ENCODE measurements at places on chromosomes 5 and 9. TPM values are rescaled to one million over a fixed set of nuclear protein-coding genes. Genes with fewer than 3 reads are reported as not detected.
A peak's percentile ranks its signal among the peaks of the same experiment; 100 is the strongest.

- no peak for DNase-seq
Observed at GRCh38 chr5:52517667-52518066, 270.0 kb upstream of the ITGA1 start.

DNA sequence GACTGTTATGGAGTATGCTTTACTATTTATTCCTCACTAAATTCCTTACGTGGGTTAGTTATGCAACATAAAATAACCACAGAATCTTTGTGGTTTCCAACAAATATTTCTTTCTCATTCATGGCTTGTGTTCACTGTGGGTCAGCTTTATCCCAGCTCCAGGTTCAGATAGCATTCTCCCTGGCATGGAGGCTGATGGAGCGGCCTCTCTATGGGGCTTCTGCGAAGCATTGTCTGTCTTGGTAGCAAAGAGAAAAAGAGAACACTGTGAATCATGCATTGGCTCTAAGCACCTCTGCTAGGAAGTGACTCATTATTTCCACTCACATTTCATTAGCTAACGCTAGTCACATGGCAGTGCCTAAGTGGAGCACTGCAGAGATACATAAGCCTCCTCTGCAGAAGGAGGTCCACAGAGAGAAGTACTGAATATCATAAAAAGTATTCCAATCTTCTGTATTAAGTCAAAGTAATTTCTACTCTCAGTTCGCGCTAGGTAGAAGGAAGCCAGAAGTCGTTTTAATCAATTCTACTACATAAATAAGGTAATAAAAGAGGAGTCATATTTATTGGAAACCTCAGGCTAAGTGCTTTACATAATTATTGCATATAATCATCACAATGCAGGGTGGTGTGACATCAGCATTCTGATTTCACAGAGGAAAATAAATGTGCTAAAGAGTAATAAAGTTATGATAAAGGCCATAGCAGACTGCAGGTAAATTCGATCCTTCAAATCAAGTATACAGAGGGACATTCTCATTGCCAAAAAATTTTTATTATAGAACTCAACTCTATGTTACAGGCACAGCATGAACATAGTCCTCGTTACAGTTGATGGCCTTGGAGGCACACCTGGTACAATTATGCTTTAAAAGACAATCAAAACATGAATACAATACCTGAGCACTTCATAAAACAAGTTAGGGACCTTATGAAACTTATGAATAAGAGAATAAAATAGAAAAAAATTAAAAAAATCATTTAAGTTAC lies 531.1 kb downstream of the CETN3 start:
- DNase-seq, result peak; percentile 33

GRCh38 chr5:178310130-178310865 lies 77.7 kb upstream of the PHYKPL start:
- DNase-seq, result no peak

DNA sequence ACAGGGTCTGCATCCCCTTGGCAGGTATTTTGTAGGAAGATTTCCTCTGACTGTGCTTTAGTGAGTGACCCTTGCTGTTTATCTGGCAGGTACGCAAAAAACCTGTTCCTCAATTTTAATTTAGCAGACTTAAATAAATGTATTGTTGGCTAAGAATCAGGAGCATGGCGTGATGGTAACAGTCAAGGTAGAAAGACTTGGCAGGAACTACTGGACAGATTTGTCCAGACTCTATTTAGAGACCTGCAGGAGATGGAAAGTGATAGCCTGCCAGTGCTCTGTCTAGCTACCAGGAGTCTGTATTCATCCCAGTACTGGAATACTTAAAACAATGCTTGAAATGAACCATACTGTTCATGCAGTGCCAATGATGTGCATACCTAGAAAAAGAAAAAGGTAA lies 78.8 kb upstream of the MAST4 start:
- no peak for DNase-seq

- DNase-seq, result no peak
Observed at GRCh38 chr9:76323490-76323889, 70.7 kb downstream of the RFK start.

GRCh38 chr5:133225671-133226152 lies 173.9 kb downstream of the HSPA4 start:
- DNase-seq, result no peak

DNA sequence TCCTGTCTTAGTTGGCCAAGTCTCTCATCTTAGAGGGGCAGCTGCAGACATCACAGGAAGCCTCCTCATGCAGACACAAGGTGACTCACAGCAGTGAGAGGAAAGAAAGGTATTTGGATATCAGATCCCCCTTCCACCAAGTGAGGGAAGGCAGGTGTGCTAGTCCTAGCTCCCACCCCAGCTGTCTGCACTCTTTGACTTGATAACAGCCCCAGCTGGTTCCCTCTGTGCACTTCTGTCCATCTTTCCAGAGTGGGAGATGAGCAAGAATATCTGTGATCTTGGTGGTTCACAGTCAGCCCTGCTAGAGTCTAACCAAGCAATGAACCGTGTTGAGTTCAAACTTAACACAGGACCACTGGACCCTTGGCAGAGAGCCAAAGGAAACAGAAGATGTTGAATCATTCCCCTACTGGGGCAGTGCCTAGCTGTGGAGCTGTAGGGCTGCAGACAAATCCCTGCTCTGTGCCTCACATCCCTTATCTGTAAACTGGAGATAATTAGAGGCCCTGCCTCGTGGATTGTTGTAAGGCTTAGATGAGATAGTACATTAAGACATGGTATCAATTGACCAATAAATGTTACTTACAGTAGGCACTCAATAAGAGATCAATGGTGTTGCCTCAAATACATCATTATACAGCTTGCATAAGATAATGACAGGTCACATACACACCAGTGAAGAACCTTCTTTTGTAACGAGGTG lies 39.1 kb downstream of the SH3RF2 start:
- DNase-seq, result no peak

- no peak for DNase-seq
Observed at GRCh38 chr5:134462761-134463160, 51.1 kb upstream of the CDKN2AIPNL start.

DNA sequence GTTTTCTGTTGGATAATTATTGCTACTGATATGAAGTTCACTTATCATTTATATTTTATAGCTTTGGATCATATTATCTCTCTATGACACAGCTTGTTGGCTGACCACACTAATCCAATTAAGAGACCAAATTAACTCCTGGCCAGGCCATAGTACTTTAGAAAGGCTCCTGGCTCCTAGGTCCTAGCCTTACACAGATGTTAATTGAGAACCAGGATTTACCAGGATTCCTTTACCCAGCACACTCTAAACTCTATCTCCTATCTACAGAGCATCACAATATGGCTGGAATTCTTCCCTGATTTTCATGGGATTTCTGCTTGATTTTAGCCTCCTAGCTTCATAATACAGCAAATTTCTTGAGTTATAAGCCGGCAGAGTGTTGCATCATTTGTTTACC lies 80.3 kb downstream of the SLCO6A1 start:
- no peak for DNase-seq

- no peak for DNase-seq
Observed at GRCh38 chr9:19136129-19136528, 8.8 kb upstream of the PLIN2 start.

HMHB1 gene
- not detected for total RNA-seq

Measured in NCI-H460 (cell line).